ENCODE measurements at places on chromosomes 3 and 15. TPM values are rescaled to one million over a fixed set of nuclear protein-coding genes. Genes with fewer than 3 reads are reported as not detected.

- no peak for DNase-seq
Observed at GRCh38 chr15:36644191-36644896, 64.9 kb downstream of the CDIN1 start.

DNA sequence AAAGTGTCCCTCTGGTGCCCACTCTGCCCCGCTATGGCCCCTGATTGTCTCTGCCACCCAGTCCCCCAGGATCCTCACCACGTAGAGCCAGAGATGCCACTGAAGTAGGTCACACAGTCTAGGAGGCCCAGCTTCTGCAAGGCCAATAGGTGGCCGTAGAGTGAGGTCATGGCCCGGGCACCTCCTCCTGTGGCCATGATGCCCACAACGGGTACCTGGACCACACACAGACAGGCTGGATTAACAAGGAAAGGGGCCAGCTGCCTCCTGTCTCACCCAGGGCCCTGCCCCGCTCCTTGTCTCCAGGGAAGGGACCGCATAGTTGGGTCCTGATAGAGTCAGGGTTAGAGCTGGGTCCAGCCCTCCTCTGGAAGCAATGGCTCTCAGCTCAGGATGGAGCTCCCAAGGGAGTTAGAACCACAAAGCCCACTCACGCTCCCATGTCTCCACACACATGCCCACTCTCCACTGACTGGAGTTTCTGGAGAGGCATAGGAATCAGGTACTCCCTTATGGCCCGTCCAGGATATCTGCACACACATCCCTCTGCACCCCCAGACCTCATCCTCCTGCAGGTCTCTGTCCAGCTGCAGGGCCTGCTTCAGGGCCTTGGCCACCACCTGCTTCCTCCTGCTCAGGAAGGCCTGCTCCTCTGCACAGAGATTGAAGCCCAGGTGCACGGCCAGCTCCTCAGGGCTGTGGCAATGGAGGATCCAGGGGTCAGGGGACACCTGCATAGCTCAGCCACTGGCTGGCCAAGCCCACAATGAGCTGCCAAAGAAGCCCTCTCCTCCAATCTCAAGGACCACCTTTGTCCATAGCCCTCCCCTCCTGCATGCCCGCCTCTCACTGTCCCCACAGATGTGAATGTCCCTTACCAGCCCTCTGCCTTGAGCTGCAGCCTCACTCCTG is 13.2 kb downstream of the PLA2G4D start:
- no peak for DNase-seq

DNA sequence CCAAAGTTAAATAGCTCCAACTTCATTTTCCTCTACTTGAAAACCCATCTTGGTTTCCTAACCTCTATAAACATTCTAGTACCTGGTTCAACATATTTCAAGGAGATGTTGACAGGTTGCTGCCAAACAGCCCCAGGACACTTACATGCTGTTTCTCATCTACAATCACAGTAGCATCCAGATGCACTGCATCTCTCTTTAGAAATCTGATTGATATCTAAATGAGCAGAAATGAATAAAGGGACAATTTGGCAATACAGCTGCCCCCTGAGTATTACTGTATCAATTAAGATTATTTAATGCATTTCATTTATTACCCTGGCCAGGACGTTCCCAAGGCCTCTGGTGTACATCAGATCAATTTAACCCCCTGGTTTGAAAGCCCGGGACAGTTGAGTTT is 74.0 kb downstream of the SSR3 start:
- DNase-seq = no peak

- no peak for DNase-seq
Observed at GRCh38 chr3:58009026-58009748, 965 bp downstream of the FLNB start.

DNA sequence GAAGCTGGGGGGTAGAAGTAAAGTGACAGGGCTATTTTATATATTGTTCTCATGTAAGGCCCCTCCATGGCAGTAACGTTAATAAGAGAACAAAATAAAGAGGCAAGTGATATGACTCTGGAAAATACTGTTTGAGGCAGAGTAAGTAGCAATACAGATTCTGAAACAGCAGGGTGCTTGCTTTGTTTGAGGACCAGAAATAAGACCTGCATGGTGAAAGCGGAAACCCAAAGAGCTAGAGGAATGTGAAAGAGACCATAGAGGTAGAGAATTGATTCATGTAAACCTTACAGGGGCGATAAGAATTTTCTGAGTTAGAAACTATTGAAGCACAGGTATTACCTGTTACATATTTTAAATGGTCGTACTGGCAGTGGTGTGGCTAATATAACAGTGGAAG is 1517.1 kb downstream of the SI start:
- no peak for DNase-seq

GRCh38 chr3:88150371-88150770 is 612 bp downstream of the C3orf38 start:
- no peak for DNase-seq

Gene DPPA4
- 87.7 TPM for total RNA-seq

Gene BNC1
- 54.0 TPM for total RNA-seq

Gene CLRN1
- not detected for total RNA-seq
